ENCODE measurements at places on chromosomes 7 and 10.

DNA sequence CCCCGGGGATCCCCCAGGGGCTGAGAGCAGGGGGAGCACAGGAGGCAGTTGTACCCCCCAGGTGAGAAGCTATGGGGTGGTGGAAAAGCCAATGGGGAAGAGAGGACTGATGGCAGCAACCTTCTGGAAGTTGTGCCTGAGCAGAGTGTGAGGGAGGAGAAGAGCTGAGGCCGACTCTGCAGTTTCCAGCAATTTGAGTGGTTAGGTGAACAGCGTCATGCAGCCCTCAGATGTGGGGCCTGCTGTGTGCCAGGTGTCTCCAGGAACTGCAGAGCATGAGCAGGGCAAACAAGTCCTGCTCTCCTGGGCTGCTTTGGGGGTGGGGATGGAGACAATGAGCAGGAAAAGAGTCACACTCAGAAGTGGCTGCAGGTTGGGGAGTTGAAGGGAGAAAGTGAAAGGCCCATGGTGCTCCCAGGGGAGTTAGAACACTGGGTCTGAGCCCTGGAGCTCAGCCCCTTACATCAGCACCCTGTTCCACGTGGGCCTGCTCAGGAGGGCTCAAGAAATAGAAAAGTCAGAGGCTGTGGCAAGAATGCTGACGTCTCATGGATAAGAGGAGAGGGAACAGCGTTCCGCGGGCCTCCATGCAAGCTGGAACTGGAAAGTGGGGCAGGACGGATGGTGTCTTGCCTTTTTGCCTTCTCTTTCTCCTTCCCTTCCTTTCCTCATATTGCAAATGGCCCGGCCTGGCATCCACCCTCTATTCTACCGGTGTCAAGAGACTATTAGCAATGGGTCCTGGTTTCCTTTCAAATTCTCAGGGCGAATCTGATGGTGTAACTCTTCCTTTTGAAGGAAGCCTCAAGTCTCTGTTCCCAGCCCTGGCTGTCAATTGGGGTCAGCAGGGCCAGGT, 4.0 kb upstream of the AFAP1L2 start:
- no peak for DNase-seq

- DNase-seq: no peak
Measured at GRCh38 chr10:75654171-75654771, 222.8 kb downstream of the LRMDA start.

GRCh38 chr7:112286250-112287086, 80.0 kb downstream of the ZNF277 start:
- DNase-seq: no peak

DNA sequence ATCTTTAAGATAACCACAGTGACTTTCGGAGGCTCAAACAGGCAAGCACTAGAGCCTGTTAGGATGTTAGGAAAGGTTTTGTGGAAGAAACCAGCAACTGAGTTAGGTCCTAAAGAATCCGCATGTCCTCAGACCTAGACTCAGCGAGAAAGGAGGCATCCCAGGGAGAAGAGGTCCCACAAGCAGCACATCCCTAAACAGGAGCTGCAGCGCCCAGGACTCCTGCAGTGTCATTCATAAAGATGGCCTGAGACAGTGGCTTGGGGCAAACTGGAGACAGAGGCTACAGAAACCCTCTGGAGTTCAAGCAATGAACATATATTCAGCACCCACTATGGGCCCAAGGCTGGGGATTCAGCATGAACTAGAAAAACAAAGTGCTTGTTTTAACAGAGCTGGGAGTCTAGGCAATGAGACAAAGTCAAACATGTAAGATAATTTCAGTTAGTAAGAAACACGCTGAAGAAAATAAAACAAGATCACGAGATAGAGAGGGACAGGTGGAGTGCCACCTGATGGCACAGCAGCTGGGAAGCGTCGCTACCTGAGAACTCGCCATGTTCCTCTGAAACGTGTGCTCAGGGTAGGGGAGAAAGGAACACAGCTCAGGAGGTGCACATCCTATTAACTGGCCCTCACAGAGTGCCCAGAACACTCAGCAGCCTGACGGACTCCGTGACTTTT, 48.1 kb downstream of the PARD3 start:
- no peak for DNase-seq

DNA sequence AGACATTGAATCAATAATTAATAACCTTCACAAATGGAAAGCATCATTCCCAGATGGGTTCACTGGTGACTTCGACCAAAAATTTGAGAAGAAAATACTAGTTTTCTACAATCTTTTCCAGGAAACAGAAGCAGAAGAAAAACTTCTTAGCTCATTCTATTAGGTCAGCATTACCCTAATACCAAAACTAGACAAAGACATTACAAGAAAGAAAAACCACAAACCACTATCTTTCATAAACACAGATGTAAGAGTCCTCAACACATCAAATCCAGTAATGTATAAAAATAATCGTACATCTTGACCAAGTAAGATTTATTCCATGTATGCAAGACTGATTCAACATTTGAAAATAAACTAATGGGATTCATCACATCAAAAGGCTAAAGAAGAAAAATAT, 64.0 kb upstream of the CDK1 start:
- no peak for DNase-seq

GRCh38 chr7:114789871-114790311, 132.0 kb upstream of the MDFIC start:
- DNase-seq: no peak

DNA sequence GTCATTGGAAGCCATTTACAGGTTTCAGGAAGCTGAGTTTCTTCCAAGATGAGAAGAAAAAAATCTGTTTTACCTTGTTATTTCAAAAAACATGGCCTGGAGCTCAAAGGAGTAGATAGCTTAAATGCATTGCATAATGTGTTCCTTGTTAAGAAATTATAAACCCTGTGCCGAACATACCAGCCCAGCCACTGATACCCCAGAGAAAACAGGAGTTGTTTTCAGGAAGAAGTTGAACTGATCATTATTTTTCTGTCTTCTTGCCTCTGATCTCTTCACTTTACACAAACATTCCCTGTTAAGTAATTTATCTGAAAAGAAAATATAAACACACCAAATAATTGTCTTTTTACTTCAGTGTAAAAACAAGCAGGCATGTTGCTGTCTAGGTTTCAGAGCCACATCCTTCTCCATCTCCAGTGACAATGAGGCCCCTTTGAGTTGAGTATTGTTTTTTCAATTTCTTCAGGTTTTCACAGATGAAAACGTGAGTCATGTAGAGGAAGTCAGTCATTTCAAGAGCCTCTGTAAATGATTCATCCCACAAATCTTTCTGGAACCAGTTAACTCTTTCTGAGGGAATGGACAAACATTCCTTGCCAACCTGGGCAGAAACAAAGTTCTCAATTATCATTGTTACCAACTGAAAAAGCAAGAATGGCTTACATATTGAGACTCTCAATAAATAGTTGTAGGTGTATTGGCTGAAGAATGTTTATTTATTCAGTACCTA, 244.2 kb downstream of the IPMK start:
- DNase-seq: no peak

GRCh38 chr7:133253519-133253875, 619 bp downstream of the EXOC4 start:
- DNase-seq: no peak

GRCh38 chr7:138170959-138171703, 94.9 kb downstream of the AKR1D1 start:
- no peak for DNase-seq

GRCh38 chr7:55241958-55242357, 123.2 kb upstream of the LANCL2 start:
- DNase-seq: no peak

- no peak for DNase-seq
Measured at GRCh38 chr10:97444212-97444611, 1.6 kb downstream of the EXOSC1 start.

DNA sequence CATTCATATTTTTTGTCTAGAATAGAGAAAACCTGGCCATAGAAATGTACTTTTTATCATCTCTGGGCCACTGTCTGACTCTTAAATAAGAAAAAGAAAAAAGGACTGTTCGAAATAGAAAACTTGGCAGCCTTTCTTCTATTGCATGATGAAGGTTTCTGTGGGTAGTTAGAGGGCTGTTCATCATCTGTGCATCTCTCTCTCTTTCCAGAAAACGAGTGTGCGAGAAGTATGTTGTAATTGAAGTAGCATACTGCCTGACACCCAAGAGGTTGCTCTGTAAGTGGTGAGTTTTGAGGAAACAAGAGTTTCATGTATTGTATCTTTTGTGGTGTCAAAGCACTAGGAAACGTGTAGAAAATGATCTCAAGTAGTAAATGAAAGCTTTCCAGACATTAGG, 343.2 kb upstream of the TMEM229A start:
- DNase-seq: no peak

GRCh38 chr10:103278862-103279298, 1.9 kb downstream of the INA start:
- DNase-seq: no peak

Data from HCT116 (cell line).